ENCODE measurements at places on chromosomes 11 and 22.

GRCh38 chr11:20963596-20963995 is 294.2 kb downstream of the NELL1 start:
- no peak for DNase-seq

DNA sequence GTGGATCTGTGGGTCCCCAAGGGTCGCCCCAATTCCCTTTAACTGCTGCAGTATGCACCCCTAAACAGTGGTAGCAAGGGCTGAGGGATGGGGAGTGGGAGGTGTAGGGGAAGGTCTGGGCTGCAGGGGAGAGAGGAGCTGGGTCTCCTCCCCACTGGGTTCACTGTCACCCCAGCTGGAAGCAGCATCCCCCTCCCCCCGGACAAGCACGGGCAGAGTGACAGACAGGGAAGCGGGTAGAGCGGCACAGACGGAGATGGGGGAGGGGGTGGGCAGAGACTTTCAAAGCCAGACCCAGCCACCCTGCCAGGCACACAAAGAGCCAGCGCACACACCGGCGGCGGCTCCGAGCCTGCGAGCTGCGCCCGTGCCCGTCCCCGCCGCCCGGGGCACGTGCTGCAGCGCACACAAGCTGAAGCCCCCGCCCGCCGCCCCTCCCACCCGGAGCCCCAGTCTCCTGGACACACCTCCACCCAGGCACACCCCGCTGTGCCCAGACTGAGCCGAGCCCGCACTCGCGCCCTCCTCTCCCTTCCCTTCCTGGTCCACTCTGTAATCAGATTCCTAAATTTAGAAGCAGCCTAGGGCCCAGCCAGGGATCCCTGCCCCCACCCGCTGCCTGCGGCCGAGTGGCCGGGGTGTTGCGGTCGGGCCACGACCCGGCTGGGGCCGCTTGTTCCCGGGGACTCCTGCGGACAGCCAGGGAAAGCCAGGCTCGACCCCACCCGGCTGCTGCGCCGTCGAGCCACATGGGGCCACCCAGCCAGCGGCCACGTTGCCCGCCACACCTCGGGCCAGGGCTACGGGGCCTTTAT is 935 bp upstream of the RCOR2 start:
- DNase-seq = no peak

- no peak for DNase-seq
Observed at GRCh38 chr22:44741929-44742328, 10.4 kb upstream of the ARHGAP8 start.

DNA sequence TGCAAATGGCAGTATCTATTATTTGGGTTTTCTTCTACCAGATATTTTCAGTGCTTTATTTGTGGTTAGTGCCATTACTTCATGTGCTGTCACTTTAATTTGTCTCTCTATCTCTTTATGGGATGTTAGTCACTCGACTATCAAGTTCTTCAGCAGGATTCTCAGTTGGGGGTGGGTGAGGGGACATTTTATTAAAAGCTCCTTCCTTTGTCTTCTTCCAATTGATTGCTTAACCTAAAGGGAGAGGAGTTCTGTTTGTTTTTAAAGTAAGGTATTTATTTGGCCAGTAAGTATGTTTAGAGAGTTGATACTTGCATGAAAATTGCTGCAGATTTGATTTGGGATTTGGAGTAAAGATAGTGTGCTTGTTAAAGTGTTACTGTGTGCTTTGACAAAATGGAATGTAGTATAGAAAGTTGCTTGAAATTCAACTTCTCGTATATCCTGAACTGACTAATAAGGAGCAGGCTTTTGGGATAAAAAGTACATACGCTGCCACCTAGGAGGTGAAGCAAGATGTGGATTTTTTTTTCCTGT is 10.3 kb downstream of the YAP1 start:
- DNase-seq = no peak

DNA sequence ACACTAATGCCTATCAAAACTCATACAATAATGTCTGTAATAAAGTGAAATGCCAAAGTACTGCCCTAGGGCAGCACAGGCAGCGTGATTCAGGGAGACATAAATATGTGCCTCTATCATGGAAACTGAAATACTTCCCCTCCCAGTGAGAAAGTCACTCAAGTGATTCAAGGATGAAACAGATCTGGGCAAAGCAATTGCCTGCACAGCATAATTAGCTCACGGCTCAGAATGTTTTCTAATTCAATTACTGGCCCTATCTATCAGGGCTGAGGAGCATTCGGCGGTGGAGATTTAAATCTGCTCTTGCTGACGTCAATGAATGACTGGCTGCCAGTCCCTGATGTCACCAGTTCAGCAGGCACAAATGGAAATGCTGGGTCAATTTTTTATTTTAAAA is 27.7 kb upstream of the PPP2R1B start:
- no peak for DNase-seq

DNA sequence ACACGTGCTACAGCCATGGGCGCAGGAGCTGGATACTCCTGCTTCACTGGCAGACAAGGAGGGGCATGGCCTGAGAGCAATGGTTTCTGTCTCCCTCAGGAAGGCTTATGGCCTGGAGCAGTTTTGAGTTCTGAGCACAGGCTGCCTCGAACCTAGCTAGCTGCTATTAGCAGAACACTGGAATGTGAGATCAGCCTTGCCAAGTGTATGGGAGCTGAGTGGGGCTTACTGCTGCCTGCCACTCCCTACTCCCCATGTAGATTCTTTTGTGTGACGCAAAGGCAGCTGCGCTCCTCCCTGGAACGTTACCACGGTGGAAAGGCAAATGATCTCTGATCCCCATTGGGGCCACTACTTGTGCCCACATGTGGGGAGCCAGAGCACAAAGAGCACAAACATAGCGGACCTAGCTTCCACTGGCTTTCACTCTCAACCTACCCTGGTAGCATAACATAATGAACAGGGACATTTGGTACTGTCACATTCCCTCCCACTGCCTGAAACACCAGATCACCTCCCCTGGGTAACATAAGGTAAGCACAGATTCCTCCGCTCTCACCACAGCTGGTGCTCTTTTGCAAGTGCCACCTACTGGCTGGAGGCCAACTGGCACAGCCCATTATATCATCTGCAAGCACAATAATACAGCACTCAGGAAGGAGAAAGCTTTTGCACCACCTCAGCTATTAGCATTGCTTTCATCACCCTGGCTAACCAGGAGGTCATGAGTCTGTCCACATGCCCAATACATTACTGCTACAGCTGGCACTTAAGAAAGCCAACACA is 84.6 kb upstream of the GUCY1A2 start:
- no peak for DNase-seq

DNA sequence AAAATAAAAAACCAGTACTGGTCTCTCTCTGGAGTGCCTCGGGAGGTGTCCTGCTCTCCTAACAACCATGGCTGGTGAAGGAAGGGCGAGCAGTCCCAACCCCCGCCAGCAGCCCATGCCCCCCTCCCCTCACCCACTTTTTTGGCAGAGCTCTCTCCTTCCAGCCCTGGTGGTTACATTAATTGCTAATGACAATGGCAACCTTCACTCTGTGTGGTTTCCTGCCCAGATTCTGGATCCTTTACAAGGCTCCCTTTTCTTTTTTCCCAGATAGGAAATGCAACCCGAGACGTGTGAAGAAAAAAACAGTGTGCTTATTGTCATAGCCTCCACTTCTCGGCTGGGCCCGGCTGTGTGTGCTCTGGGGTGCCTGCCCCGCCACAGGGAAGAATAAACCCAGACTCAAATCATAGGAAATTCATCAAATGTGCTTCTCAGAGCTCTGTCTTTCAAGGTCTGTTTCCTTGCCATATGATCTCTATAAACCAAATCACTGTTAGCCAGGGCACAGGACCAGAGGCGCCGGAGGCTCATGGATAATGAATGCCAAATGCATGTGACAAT is 513.0 kb downstream of the SOX6 start:
- no peak for DNase-seq
